SIG-M5 (cell line): ENCODE measurements at places on chromosomes 2 and 18.

- no peak for DNase-seq
Measured at GRCh38 chr2:25491003-25491696, 149.4 kb upstream of the DNMT3A start.

DNA sequence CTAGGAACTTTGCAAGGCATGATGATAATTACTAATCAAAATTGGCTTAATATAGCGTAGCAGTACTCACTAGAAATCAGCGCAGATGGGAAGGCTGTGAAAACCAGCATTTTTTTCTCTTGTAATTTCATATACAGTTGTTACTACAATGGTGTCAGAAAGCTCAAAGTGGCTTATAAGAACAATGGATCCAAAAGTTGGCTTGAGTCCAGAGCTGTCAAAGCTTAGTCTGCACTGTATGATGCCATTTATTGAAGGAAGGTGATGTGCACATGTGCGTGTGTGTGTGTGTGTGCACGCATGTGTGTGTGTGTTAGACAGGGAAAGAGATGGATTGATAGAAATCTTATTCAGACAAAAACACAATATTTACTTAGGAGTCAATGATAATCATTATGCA is 341.3 kb downstream of the TGIF1 start:
- no peak for DNase-seq

DNA sequence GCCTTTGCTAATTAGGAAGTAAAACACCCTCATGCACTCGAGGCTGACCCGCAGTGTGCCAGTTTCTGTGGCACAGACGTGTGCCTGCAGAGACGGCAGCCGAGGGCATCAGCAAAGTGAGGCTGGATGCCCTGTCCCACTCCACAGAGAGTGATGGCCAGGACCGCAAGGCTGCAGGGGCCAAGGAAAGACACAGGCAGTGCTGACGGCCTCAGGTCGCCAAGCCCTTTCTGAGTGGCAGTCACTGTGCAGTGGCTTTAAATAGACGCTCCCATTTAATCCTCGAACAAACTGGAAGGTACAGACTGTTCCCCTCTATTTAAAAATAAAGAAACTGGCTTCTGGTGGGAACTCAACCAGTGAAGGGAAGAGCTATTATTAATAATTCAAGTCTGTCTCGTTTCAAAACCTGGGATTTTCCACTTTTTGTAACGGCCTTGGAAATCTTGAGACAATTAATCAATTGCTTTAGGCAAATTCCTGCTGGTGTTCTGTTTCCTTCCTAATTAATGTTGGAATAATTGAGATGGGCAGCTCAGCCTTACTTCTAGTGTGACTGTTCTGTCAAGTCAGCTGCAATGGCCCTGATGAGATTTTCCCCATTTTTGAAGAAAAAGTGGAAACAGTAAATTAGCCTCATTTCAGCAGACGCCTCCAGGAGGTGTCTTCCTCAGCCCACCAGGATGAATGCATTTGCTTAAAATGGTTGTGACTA is 644.6 kb upstream of the RAB6C start:
- DNase-seq = no peak

DNA sequence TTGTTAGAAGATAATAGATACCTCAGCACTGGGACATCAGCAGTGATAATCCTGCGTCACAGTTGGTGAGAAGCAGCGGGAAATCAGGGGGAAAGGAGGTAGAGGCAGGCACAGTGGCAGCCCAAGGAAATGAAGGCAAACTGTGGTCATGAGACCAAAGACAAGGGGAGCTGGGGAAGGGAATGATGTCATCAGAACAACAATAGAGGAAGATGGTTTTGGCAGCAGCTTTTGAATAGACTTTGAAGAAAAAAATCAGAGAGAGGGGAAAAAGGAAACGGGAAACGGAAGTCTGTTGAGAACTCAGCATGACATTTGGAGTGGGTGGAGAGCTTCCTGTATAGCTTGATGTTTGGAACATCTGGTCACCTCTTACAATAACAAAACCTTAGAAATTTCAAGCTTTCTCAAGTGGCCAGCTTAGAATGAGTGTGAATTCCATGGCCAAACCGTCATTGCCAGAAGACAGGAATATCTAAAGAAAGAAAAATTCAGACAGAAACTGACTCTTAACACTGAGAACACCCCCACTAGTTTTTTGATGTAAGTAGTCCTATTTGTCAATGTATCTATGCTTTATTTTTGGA is 18.4 kb upstream of the YES1 start:
- no peak for DNase-seq

DNA sequence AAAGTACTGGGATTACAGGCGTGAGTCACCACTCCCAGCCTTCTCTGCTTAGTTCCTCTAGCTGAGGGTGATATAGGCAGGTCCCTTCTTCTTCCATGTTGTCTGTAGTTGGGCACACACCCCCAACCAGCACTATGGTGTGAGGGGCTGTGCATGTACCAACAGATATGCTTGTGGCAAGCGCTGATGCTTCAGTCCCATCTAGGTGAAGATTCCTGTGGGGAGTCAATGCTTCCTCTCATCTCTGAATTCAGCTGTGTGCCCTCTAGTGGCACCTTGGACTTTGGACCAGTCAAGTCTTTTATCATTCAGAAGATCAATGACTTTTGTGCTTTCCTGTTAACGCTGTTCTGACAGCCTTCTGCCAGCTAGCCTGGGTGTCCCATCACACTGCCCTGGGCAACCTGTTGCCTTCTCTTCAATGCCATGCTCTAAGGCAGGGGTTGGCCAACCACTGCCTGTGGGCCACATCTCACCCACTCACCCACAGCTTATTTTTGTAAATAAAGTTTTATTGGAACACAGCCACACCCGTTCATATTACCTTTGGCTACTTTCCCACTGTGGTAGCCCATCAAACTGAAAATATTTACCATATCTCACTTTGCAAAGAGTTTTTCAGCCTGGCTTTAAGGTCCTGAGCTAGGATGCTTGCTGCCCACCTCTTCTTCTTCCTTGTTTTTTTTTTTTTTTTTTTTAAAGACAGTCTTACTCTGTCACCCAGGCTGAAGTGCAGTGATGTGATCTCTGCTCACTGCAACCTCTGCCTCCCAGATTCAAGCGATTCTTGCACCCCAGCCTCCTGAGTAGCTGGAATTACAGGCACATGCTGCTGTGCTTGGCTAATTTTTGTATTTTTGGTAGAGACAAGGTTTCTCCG is 51.0 kb downstream of the NPAS2 start:
- no peak for DNase-seq

DNA sequence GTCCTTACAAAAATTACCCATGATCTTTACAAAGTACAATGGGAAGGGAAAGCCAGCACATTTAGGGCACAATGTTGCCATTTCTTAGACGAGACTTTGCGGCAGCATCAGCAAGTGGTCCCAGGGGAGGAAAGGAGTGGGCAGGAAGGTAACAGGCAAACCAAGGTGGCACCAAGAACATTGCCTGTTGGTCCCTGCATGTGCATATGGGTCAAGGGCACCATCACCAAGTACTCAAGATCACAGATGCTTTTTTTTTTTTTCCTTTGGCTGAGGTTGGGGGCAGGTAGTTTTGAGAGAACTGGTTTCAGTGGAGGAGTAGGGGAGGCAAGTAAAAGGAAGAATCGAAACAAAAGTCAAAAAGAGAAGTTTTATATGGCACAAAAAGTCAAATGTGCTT is 752 bp upstream of the CYTIP start:
- DNase-seq = no peak

DNA sequence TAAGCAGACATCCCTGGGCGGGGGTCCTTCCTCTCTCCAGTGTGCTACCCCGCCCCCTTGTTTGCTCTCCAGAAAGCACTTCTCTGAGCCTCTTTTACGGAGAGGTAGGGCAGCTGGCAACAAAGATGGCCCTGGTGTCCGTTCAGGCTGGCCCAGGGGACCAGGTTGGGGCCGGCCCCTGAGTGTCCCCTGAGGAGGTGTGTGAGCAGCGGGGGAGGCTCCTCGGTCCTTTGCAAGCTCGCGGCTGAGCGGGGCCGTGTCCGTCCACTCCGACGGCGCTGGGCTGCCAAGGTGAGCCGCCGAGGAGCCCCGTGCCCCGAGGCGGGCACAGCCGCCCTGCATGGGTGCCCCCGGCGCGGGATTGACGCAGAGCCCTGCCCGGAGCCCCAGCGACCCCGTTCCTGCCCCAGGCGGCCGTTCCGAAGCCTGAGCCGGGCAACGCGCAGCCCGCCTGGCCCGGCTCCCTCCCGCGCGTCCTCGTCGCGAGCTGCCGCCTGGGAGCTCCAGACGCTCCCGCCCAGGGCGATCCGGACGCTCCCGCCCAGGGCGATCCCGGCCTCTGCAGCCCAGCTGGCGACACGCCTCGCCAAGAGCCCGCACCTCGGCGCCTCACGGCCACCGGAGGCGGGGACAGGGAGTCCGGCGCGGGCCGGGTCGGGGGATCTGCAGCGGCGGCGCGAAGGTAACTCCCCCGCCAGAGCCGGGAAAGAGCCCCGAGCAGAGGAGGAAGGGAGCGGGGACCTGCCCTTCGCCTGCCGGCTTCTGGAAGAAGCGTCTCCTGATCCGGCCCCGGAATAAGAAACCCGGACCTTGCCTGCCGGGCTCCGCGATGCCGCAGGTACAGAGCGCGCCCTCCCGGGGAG is at the start of gene PROKR1:
Gene PROKR1 (plus strand): TSS at position 569 of the 863 bp plus-strand sequence. CDS start 2,243 bp downstream, outside the sequence.
- no peak for DNase-seq

DNA sequence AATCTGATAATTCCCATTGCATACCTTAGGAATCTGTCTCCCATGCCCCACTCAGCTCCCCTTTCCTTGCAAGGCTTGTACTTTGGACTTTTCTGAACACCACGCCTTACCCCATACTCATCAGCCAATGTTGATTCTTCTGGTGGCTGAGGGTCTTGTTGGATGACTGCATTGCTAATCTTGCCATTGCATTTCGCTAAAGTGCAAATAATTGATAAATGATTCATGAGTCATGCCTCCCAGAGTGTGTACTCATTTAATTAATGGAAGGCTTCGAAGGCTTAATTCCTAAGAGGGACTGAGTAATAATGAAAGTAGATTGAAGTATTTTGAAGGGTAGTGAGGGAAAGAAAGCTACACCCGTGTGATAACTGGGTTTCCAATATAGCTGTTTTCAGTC is 28.0 kb upstream of the PPP1R1C start:
- DNase-seq = no peak

DNA sequence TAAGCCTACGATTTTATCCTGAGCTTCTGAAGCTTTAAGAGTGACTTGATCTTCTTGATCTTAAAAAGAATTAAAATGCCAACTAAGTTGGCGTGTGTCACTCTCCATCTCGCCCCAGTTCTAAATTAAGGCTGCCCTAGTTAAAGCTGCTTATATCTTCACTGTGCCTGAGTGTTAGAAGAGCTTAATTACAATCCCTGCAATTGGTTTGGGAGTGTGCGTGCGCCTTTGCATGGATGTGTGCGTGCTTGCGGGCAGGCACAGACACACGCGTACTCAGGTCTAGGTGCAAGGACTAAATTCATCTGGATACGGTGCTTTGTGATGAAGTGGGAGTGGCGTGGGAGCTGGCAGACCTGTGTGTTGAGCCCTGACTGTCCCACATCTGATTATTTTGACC is 201.5 kb downstream of the FAM210A start:
- DNase-seq = no peak

GRCh38 chr18:8296886-8297616 is 312.2 kb upstream of the RAB12 start:
- no peak for DNase-seq

GRCh38 chr2:6310256-6311215 is 555.2 kb downstream of the CMPK2 start:
- DNase-seq = no peak

DNA sequence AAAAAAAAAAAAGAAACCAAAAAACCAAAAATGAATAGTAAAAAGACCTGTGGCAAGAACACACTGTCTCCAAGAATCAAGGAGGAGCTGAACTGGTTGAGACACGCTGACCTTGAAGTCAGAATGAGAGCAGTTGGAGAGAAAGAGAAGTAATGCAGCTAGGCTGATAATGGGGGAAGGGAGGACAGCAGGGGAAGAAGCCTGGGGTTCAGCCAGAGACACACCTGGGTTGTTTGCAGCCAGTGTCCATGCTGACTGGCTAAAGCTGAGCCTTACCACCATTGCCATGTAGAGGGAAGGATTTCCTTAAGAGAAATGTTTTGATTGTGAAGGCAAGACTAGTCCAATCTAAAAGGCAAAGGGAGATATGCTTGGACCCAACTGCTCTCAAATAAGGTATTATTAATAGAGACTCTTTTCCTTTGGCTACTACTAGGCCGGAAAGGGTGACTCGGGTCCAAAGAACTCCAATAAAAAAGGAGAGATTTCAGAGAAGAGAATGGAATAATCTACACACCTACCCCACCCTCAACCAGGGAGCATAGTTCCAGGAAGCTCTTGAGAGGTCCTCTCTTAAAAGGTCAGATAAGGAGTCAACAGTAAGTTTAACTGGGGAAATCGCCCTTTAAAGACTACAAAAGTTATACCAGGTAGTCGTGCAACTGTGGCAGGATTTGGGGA is 25.2 kb upstream of the REL start:
- DNase-seq = no peak

DNA sequence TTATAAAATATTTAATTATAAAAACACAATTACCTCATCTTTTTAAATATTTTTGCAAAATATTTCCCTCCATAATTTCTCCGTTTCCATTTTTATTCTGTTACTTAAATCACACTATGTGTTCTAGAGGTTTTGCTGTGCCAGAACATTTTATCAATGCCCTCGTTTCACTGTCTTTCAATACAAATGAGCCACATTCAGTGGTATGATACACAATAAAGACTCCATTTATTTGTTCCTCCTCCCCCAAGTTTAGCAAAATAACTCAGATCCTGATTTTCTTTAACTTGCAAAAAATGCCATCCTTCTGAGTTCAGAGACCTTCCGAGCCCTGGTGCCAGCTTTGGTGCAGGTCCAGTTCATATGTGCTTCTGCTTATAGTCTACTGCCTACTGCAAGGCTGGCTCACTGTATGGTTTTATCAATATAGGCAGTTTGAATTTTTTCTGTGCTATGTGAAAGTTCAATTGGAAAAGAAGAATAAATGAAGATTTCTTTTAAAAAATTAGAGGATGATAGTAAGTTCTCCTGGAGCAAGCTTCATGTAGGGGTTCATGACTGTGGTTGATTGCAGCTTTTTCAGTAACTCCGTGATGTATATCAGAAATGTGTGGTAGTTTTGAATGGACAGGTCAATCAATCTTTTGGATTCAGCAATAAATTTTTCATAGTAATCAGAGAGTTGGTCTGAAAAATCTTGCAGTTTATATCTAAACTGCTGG is 42.5 kb downstream of the APOB start:
- no peak for DNase-seq

DNA sequence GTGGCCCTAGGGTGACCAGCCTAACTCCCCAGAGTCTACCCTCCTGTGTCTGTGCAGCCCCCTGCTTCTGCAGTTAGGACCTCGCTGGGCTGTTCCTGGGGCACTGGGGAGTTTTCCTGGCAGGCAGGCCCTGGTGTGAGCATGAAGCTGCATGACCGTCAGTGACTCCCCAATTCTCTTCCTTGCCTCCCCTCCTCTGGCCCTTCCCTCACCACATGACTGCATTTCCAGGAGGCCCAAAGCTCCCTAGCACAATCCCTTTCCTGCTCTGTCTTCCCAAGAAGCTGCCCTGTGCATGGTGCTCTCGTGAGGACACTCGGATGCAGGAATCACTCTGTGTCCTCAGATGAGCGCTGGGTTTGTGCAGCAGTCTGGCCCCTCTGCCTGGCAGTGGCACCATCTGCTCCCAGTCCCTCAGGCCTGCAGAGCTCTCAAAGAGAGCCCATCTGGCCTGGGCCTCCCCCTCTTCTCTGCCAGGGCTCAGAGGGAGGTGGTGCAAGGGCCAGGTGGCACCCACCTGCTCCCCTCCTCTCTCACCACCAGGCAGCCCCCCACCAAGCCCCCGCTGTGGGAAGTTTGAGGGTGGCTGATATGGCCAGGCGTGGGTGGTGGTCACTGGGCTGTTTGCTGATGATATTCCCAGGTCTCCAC is 125.6 kb upstream of the HS6ST1 start:
- no peak for DNase-seq

GRCh38 chr2:48450936-48451602 is 78.9 kb upstream of the STON1 start:
- DNase-seq = no peak
